Mucosa of descending colon (tissue), 3 donors: ENCODE measurements at places on chromosomes 7 and 10.

DNA sequence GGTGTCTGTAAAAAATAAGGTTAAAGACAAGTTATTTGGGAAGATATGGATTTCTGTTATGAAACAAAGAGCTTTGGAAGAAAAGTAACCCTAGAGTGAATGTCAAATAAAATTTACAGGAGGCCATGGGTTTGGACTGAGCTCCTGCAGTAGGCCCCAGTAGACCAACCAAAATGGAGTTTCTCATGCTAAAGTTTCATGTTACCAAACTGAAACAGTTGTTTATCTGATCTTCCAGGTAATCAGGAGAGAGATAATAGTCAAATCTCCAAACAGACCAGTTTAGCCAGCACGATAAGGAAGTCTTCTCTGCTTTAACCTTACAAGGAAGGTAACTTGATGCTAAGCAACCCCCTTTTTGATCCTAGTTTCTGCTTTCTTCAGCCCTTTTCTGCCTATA, 60.7 kb upstream of the ICA1 start:
- DNase-seq, result no peak

- no peak for DNase-seq
Observed at GRCh38 chr7:120431016-120431415, 158.0 kb downstream of the KCND2 start.

- DNase-seq, result no peak
Observed at GRCh38 chr7:120394595-120394994, 121.6 kb downstream of the KCND2 start.

GRCh38 chr7:24907311-24907886, 72.6 kb downstream of the OSBPL3 start:
- no peak for DNase-seq

DNA sequence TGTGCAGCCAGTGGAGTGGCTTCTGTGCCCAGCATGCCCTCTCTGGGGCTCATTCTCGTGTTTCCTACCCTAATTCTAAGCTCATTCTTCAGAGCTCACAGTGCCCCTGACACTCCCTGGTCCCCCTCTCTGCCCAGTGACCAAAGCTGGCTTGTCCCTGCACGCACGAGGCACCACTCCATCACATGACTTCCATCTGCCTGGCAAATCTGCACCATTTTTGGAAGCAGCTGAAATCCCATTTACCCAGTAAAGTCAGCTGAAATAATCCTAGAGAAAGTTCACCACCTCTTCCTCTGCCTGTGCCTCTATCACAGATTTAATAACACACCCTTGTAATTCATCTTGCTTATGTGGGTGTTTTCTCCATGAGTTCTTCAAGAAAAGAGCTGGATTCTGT, 616.9 kb downstream of the PTPRN2 start:
- no peak for DNase-seq

GRCh38 chr7:124033095-124033806, 384 bp upstream of the TMEM229A start:
- peak; percentile 50 for DNase-seq

DNA sequence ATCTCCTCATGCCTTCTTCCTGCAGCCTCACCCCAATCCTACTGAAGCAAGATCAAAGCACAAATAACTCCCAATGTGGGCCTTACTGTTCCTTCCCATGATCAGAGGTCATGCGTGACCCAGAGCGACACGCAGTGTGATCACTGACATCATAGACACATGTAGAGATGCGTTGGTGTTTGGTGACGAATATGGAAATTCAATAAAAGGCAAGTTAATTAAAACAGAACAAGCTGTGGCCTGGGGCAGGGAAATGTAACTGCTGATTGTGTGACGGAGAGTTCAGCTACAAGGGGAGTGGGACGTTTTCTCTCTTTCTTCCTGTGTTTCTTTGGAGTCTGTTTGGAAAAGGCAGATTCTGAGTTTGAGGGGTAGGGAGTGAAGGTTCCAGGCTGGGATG, 34.8 kb upstream of the CARD11 start:
- DNase-seq, result no peak

DNA sequence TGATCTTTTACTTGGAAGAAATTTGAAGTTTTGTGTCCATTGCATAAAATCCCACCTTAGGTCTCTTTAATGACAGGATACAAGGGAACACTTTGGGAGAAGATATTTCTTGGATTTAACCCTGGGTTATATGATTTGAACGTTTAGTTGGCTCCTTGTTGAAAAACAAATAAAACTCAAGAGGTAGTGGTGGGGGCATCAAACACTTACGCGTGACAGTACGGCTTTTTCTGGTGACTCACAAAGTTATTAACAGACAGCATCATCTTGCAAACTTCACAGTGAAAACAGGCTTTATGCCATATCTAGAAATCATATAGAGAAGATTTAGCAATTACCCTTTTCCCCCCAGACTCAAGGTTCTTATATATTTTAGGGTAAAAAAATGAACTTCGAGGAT, 699 bp downstream of the NRAP start:
- no peak for DNase-seq
